Activated naive CD4-positive, alpha-beta T cell treated with anti-CD3 and anti-CD28 coated beads, Interleukin-2, amount 50 U/mL, for 16 hours (primary cell): ENCODE measurements at places on chromosomes 3 and 15.

DNA sequence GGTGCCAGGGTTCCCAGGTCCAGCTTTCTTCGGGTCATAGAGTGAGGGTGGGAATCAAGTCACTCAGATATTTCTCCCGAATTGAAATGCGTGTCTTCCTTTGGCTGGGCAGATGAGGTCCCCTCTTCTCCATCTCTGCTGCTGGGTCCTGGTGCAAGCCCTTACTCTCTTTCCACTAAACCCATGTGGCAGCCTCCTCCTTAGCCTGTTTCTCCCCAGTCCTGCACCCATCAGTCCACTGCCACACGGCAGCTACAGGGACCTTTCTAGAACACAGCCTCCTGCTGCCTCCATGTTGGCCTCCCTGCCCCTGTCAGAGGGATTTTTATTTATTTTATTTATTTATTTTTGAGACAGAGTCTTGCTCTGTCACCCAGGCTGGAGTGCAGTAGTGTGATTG, 237.4 kb upstream of the CTDSPL start:
- DNase-seq = no peak

DNA sequence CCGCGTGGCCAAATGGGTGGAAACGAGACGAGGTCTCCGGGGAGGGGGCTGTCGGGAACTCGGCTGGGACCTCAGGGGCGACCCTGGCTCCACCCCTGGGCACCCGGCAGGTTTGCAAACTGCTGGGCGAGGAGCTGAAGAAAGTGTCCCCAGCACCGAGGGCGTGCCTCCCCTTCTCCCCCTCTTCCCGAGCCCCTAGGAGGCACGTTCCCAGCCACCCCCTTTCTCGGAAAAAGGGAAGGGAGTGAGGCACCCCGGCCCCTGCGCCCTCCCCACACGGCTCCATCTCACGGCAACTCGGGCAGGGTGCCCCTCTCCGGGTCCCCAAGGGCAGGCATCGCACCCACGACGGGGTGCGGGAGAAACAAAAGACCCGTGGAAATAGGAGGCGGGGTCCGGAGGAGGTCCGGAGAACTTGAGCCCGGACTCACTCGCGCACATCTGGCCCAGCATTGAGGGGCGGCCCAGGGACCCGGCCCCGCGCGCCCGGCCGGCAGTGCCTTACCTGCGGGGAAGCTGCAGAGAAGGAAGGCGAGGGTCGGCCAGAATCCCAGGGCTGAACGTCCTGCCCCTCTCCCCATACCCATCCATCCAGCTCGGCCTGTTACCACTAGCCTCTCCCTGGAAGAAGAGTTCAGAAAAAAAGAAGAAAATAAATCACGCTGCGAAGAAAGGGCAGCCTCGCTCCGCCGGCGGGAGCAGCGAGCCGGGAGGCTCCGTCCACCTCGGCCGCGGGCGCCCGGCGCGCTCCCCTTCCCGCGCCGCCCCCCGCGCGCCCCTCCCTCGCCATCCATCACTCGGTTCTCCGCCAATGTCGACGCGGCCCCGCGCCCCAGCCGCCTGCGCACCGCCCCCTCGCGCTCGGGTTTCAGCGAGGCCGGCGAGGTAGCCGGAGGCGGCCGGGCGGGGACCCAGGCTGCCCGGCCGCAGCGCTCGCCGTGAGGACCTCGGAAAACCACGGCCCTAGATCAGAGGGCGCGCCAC, 16.3 kb downstream of the RGMA start:
- DNase-seq = no peak

DNA sequence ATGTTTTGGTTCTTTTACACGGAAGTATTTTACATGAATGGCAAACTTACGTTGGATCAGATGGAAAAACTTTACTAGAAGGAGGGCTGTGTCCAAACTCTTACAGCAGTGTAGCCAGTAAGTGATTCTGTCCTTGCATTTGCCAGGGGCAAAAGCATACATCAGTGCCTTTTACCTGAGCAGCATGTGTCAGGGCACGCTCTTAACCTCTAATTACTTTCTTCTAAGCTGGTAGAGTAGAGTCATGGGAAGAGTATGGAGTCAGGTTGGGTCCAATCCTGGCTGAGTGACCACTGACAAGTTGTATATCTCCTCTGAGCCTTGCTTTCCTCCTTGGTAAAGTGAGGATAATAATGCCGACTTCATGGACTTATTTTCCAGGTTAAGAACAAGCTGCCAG, 47.1 kb downstream of the RYR3 start:
- DNase-seq = no peak

- no peak for DNase-seq
Measured at GRCh38 chr15:58401991-58402649, 29.7 kb upstream of the LIPC start.

- no peak for DNase-seq
Measured at GRCh38 chr3:170865209-170866094, 4.5 kb downstream of the RPL22L1 start.

DNA sequence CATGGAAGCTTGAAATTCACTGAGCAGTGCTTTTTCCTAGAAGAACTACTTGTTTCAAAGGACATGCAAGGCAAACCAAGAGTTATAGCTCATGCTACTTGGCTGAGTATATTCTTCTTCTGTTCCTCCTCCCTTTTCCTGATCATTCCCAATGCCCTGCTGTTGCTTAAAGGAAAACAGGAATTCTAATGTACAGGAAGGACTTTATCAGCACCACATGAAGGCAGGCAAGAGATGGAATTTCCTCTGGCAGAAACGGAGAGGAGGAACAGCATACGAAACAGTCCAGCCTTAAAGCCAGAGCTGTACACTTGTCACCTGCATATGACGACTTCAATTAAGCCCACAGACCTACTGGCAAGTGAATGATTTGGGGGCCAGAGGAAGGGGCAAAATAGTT, 15.7 kb downstream of the MEIS2 start:
- DNase-seq = no peak

DNA sequence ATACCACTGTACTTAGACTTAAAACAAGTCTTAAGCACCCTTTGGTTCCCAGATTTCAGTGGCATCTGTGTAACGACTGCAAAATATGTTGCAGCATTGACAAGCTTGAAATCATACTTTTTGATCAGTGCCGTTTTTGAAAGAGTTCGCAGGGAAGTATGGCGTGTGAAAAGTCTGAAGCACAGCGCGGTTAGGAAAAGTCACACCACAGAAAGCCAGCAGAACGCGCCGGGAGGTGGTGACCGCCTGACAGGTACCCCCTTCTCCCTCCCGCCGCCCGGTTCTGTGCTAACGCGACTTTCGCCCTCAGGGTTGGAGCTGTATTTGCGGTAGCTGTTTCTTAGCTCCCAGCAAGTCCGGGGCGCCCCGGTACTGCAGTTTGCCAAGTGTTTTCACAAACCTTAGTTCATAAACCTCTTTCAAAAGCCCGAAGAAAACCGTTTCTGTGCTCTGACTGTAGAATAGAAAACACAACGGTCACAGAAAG, 481 bp upstream of the CRYBG3 start:
- DNase-seq = peak; percentile 48

DNA sequence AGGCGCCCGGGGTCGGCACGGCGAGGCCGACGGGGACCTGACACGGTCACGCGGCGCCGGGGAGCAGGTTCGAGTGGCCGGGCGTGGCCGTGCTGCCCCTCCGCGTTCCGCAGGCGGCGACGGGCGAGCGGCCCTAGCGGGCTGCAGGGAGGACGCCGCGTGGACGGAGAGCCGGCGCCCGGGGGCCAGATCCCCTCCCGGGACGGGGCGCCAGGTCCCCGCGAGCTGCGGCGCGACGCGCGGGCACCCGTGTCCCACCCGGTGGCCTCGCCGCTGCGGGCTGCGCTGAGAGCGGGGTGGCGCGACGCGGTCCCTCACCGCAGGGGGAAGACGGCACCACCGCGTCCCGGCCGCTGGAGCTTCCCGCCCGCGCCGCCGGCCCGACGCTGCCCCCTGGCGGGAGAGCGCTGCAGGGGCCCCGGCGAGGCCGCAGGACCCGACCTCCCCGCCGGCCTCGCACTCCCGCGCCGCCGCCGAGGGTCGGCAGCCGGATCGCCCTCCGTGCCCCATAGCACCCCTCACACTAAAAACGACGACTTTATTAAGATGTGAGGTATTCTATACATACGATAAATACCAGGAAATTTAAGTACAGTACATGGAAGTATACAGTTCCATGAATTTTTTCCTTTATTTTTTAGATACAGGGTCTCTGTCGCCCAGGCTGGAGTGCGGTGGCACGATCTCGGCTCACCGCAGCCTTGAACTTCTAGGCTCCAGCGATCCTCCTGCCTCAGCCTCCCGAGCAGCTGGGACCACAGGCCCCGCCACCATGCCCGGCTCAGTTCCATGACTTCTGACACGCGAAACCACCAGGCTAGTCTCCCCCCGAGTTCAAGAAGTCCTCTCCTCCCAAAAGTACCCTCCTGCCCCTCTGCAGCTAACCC, 1.3 kb upstream of the PIGZ start:
- DNase-seq = peak; percentile 74

DNA sequence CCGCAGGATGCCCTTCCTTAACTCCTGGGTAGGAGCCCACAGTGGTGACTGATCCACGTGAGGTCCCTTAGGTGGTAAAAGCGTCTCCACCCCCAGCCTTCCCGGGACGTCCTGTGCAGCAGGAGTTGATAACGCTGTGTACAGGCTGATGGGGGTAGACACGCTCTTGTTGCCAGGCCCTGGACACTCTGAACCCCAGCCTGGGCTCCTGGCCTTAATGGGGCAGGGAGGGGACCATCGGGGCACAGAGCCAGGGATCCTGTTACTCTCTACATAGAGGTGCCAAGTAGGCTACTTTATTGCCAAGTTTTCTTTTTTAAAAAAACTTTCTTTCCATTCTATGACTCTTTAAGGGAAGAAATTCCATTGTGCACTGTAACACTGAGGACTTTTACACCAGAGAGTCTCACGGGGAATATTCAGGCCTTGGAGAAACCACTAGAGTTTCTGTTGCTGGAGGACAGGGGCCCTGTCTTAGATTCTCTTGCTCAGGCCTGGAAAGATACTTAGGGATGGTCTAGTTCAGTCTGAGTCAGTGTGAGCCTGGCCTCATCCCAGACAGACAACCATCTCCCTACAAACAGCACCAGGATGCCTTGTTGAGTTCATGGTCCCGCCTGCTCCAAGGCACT, 104.3 kb upstream of the RNU6-1 start:
- DNase-seq = no peak

GRCh38 chr15:91523596-91523995, 329.9 kb upstream of the SLCO3A1 start:
- DNase-seq = no peak

DNA sequence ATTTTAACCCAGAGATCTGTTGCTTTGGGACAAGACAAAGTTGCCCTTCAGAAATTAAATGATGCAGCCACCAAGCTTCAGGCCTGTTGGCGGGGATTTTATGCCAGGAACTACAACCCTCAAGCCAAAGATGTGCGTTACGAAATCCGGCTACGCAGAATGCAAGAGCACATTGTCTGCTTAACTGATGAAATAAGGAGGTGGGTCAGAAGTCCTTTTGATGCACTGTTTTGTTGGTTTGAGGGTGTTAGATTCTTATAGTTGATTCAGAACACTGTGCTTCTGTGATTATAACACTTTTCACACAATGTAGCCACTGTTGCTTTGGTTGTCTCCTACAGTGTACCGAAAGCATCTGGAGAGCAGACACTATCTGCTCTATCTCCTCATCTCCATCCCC, 20.8 kb upstream of the NXPE3 start:
- DNase-seq = no peak

DNA sequence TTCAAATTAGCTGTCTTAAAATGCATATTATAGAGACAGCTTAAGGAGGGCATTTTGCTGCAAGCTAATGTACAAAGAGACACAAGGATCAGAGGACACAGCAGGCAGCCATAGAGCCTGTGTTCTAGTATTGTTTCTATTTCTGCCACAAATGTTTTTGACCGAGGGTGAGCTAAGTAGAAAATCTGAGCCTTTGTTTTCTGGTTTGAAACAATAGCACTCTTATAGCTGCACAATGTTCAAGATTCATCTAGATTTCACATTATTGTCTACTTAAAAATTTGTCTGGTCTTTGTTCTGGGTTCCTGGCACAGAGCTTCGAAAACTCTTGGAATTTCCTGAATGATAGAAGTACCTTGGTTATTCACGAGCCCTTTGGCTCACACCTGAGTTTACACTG, 40.0 kb upstream of the TUSC7 start:
- DNase-seq = no peak

- DNase-seq = no peak
Measured at GRCh38 chr3:150733936-150734794, 28.8 kb downstream of the SIAH2 start.

DNA sequence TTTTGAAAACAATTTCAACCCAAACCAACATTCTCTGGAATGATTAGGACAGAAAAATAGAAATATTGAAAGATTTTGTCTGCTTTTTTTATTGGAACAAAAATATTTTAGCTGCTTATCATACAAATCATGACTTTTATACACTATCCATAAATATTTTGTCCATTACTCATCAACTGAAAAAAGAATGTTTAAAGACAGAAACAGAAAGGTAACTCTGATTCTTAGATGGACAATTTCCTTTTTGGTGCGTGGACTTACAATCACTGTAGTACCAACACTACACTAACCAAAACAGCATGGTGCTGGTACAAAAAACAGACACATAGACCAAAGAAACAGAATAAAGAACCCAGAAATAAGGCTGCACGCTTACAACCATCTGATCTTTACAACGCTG, 582.8 kb upstream of the CCDC54 start:
- DNase-seq = no peak

GRCh38 chr3:7328339-7328738, 467.4 kb downstream of the GRM7 start:
- DNase-seq = no peak

DNA sequence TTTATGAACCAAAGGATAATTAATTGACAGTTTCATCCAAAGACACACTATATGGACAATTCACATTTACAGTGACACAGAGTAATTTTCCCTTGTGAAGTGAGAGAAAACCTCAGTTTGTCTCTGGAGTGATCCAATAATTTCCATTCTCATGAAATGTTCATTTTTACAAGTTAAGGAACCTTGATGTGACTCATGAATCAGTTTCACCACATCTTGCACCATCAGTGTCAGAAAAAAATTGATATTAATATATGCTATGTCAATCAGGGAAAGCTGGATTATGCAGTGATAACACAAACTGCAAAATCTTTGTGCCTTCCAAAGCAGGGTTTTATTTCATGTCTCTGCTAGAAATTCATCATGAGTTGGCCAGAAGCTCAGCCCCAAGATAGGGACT, 348.1 kb downstream of the ARPP21 start:
- no peak for DNase-seq

GRCh38 chr3:5198313-5198677, 10.8 kb downstream of the EDEM1 start:
- DNase-seq = no peak

GRCh38 chr15:99411234-99411633, 154.6 kb upstream of the MEF2A start:
- no peak for DNase-seq

DNA sequence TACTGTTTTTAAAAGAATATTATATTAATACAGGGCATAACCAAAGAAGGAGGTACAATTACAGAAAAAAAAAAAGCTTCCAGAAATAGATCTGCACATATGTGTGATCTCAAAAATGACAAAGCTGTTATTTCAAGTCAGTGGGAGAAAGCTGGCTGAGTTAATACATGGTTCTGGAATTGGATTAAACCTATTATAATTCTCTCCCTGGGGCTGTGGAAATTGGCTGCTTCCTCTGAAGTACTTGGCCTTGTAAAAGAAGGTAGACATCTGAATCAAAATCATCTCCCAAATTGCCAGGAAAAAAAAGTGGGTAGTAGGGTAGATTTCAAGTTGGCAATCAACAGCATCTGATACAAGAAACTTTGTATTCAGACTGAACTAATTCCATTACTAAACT, 723.9 kb upstream of the ALCAM start:
- no peak for DNase-seq
